MG63 (cell line): ENCODE measurements at places on chromosomes 11 and 22. TPM values are rescaled to one million over a fixed set of nuclear protein-coding genes. Genes with fewer than 3 reads are reported as not detected.

The GAL3ST3 gene
- not detected in 2 replicates for total RNA-seq

The POU2F3 gene
- not detected in 2 replicates for total RNA-seq

DNA sequence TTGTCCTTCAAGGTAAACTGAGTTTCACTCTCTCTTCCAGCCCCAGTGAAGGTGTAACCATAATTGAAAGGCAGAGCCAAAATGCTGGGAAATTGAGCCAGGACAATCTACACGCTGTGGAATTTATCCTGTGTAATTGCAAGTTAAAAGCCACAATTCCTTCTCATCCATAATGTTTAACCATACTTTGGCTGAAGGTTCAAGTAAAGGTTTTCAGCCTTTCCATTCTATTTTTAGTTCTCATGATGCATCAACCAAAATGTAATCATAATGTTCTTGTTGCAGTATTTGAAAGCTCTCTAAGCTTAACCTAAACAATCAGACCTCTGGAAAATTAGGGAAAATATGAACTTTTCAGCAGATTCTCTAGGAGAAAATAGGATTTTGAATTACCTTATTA, 14.0 kb upstream of the ARHGAP42 start:
- DNase-seq: no peak

- DNase-seq: no peak
These were observed 23.6 kb downstream of the PTPRJ start for GRCh38 chr11:48003926-48004325.

- no peak for DNase-seq
These were observed 42.3 kb downstream of the ARHGEF12 start for GRCh38 chr11:120378474-120378873.
